ENCODE measurements at places on chromosomes 2 and 18. TPM values are rescaled to one million over a fixed set of nuclear protein-coding genes. Genes with fewer than 3 reads are reported as not detected.

DNA sequence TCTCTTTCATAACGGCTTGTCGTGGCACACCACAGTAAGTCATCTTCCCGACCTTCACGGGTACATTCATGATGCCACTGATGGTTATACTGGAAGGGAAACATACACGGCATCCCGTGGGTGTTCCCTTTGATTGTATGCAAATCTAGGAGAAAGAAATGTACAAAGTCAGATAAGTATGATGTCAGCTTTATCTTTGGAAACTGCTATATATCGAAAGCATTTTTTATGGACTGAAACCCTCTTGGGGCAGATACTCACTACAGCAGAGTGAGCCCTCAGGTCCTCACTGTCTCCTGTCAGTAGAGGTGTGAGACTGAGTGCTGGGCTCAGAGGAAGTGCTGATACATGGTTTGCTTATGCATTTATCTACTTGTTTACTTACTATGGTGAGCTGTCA, 20.4 kb downstream of the PLA2R1 start:
- no peaks in the 10 kb centered on the region for H3K36me3 ChIP-seq
- no peak overlapping the region for H3K4me3 ChIP-seq
- peaks cover 4% of the 10 kb centered on the region for H3K4me1 ChIP-seq
- no peak for DNase-seq
- no peaks in the 10 kb centered on the region for H3K27me3 ChIP-seq
- no peak overlapping the region for H3K27ac ChIP-seq

Gene KIAA2012
- total RNA-seq = not detected

DNA sequence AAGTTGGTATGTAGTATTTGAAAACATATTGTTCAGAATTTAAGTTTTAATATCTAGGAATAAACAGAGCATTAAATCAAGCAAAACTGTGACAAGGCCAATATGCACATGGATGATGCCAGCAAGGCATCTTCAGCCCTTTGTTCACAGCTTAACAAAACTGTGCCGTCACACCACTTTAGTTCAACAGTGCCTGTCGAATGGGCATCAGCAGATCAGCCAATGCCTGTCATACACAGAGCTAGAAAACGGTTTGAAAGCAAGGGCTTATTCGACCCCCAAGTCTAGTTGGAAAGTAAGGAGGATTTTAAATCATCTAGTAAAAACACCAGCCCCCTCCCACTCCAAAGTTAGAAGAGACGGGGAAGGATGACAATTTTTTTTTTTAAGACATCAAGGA, 16.7 kb downstream of the ZEB2 start:
- H3K4me1 ChIP-seq = no peaks in the 10 kb centered on the region
- H3K27ac ChIP-seq = no peak overlapping the region
- H3K27me3 ChIP-seq = no peaks in the 10 kb centered on the region
- H3K4me3 ChIP-seq = peak overlapping the region; percentile 27
- H3K36me3 ChIP-seq = no peaks in the 10 kb centered on the region

GRCh38 chr2:26846334-26847306, 1.3 kb upstream of the DPYSL5 start:
- H3K27ac ChIP-seq = no peak overlapping the region
- no peak overlapping the region for H3K4me3 ChIP-seq
- peak; percentile 22 for DNase-seq
- no peaks in the 10 kb centered on the region for H3K36me3 ChIP-seq
- peaks cover 25% of the 10 kb centered on the region for H3K4me1 ChIP-seq

DNA sequence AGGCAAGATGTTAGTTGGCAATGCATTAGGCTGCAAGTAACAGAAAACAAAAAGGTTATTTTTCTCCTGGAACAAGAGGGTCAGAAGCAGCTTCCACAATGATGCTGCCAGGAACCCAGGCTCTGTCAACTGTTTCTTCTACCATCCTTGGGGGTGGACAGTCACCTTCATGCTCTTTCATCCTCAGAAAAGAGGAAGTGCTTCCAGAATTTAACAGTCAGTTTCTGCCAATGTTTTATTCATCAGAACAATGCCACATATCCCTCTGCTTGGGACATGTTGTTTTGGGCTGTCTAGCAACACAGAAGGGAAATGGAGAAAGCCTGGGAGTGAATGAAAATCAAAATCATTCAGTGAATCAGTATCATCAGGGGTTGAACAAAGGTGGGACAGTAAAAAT, 7.1 kb downstream of the TMEM182 start:
- H3K27ac ChIP-seq = no peak overlapping the region
- no peak overlapping the region for H3K4me3 ChIP-seq
- no peaks in the 10 kb centered on the region for H3K27me3 ChIP-seq

Gene BCL2
- 43.6 TPM for total RNA-seq

DNA sequence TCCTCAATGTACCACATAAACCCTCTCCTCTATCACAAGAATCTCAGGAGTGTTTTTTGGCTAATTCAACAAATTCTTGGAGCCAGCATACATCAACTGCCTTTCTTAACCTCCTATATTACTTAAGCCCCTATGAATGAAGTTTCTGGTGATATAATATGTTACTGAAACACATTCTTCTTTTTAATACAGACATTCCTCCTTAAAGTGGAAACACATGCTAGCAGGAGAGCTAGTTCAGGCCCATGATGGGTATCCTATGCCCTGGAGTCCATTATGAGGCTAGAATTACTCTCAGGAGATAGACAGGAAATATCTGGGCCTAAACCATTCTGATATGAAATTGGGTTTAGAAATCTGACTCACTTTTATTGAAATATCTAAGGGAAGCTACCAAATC, 26.6 kb upstream of the RMDN2 start:
- H3K27ac ChIP-seq = no peak overlapping the region
- no peaks in the 10 kb centered on the region for H3K27me3 ChIP-seq
- no peak overlapping the region for H3K4me3 ChIP-seq

DNA sequence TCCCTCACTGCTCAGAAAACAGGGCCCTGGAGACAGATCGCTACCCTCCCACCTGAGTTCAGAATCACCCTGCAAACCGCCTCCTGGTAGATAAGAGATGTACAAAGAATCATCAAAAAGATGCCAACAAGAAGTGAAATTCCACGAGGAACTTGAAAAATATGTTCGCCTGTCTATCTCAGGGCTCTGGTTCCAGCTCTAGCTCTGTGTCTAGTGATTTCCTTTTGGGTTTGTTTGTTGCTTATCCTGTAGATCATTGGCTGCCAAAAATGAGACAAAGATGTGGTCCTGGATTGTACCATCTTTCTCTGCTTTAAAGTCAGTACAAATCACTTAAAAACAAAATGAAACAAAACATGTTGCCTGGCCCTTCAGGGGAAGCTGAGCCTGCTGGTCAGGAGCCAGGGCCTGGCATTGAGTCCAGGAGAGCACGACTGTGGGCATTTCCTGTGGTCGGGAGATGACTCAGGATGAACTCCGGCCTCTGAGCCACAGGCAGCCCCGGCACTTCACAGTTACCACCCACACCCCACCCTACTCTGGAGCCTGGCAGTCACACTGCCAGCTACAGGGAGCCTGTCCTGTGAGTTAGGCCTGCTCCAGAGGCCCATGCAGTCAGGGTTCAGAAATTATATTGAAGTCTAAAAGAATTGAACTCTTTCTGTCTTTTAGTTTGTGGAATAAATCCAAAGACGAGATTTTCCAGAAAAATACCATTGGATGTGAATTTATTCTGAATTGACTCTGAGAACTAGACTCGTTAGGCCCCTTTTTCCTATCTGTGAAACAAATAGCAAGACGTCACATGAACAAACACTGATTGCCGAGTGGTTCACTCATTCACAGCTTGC, 8.0 kb upstream of the ITGB6 start:
- DNase-seq = peak; percentile 82
- peak overlapping the region; percentile 89 for H3K27ac ChIP-seq
- H3K4me3 ChIP-seq = peak overlapping the region; percentile 43
